Stimulated activated CD4-positive, alpha-beta T cell treated with anti-CD3 and anti-CD28 coated beads, Interleukin-1b, Interleukin-23, amount 100 ng/mL, for 1 hour (primary cell): ENCODE measurements at places on chromosomes 12 and 14.

DNA sequence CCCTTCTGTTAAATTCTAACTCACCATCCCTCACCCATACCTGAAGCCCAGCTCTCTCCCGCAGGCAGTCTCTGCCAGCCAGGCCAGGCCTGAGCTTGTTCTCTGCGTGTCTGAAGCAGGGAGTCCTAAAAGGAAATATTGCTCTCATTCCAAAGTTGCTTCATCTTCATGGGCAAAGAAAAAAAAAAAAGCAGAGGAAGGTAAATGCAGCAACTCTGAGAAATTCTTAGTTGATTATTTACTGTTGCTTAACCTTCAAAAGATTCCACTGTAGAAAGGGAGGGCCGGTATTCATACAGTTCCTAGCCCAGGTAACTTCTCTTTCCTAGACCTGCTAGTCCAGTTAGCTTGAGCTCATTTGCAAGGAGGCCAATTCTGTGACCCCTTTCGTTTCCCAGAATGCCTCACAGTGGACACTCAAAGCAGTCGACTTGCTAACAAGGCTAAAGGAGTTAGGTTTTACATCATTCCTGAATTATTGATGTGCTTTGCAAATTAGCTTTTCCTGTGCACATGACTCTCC lies 193.5 kb upstream of the EEA1 start:
- no peak for DNase-seq

GRCh38 chr14:89486505-89486904 lies 69.5 kb upstream of the FOXN3 start:
- no peak for DNase-seq

DNA sequence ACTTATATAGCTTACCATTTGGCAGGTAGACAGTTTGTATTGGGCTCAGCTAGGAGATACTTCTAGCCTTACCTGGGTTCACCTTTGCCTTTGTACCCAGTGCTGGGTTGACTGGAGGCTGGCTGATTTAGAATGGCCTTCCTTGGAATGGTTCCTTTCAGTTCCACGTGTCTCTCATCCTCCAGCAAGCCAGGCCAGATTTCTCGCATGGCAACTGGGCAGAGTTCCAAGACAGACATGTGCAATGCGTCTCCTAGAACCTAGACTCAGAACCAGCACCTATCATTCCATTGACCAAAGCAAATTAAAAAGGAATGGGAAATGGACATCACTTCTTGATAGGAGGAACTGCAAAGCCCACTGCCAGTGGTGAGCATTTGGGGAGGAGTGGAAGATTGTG lies 79.1 kb upstream of the BDKRB2 start:
- DNase-seq, result no peak

GRCh38 chr12:50032854-50033581 lies 7.7 kb upstream of the RACGAP1 start:
- no peak for DNase-seq

GRCh38 chr12:111451649-111452129 lies 46.0 kb downstream of the SH2B3 start:
- DNase-seq, result no peak

DNA sequence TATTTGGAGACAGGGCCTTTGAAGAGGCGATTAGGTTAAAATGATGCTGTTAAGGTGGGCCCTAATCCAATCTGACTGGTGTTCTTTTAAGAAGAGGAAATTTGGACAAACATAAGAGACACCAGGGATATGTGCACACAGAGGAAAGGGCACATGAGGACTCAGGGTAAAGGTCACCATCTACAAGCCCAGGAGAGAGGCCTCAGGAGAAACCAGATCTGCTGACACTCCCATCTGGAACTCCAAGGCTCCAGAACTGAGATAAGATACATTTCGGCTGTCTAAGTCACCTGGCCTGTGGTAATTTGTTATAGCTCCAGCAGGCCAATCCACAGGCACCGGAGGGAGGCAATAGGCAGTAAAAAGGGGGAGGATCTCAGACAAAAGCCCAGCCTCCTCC lies 48.6 kb downstream of the KICS2 start:
- DNase-seq, result no peak

DNA sequence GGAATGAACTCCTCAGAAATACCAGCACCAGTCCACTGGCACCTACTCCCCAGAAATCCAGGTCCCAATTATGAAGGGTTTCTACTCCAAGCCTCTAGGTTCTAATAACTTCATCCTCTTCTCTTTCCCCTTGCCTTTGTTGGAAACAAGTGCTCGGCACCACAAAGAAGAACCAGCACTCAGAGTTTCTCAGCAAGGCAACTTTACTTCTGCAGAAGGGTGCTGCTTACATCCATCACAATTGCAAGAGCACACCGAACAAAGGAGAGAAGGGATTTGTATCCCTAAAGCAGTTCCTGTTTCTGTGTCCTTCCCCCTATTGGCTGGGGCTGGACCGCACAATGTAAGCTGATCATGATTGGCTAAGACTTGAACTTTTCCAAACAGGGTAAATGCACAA lies 74.2 kb upstream of the GNG2 start:
- no peak for DNase-seq

DNA sequence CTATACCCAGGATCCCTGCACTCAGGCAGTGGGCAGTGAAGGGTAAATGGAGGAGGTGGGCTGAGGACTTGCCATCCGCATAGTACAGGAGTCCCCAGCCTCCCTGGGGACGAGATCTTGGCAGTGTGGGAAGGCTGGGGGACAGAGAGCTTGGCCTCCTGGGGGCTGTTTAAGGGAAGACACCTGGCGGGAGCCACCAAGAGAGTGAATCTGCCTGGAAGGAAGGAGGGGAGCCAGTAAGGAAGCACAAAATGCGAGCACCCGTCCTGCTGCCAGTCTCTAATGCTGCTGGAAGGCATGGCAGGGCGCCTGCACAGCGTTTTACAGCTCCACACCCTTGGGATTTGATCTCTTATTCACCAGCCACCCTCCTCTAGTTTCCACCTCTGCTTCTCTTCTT lies 7.4 kb upstream of the KRT2 start:
- no peak for DNase-seq

- DNase-seq, result no peak
Observed at GRCh38 chr14:102015045-102015685, 50.8 kb downstream of the DYNC1H1 start.

DNA sequence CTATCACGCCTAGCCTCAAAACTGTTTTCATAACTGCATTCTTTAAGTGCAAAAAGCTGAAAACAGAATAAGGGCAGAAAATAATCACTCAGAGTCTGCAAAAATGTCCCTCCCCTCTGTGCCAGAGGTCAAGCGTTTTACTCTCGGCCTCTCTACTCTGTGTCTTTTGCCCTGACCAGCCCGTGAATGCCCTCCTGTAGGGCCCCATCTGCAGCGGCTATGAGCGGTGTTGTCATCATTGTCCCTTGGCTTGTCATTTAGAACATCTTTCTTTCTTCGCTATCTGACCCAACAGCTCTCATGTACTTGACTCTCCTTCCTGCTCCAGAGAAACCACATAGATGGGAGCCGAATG lies 21.7 kb downstream of the ELK3 start:
- no peak for DNase-seq

GRCh38 chr14:67602076-67602475 lies 2.0 kb upstream of the PIGH start:
- no peak for DNase-seq

- DNase-seq, result no peak
Observed at GRCh38 chr14:101814934-101815333, 53.4 kb downstream of the PPP2R5C start.

- no peak for DNase-seq
Observed at GRCh38 chr12:3132636-3133404, 55.6 kb downstream of the TSPAN9 start.

- DNase-seq, result no peak
Observed at GRCh38 chr14:75725481-75725880, 64.4 kb downstream of the TTLL5 start.

GRCh38 chr12:102676812-102677211 lies 196.4 kb upstream of the IGF1 start:
- no peak for DNase-seq

DNA sequence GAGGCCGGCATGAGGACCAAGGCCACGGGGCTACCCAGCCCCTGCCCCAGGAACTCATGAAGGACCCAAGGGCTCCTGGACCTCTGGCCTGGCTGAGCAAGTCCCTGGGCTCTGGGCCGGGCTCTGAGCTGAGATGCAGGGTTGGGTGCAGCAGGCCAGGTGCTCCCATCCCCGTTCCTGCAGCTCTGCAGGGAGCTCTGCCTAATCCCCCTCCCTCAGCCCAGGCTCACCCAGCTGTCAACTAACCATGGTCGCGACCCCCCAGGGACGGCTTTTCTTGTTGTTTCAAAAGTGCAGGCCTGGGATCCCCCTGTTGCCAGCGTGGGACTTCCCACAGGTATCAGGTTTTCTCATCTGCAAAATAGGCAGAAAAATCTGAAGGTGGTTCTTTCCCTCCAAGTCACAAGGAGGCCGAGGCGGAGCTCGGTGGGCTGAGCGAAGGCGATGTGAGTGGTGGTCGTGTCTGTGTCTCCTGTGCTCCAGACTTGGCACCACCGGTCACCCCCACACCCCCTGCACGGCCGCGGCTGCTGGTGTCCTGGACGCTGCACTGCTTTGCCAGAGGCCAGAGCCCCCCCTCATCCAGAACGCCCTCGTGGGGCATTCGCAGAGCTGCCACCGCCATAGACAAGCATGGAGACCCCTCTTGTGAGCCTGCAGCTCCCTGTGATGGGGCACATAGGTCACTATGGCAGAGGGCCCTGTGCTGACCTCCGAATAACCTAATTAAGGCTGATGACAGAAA lies 22.5 kb upstream of the GALNT9 start:
- DNase-seq, result no peak

DNA sequence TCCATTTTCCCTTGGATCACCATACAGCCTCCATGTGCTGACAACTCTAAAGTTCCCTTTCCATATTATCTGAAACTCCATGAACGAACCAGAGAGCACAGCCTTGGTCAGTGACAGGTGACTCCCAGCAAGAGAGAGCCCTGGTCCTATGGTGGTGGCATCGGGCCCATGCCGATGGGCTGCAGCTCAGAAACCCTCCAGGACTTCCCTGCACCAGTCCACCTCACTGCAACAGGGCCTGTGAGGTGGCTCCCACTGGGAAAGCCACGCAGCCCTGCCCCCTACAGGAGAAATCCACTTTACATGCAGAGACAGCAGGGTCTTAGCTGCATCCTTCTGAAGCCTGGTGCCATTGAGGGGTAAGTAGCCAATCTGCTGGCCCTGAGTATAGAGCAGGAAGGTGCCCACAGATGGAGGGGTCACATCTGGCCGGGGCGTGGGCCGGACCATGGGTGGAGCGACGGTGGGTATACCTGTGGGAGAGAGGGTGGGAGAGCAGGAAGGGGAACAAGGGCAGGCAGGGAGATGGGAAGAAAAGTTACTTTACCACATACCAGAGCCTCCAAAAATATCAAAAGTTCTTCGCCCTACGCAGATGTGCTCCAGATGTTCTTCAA lies 24.7 kb downstream of the RTRAF start:
- DNase-seq, result no peak

DNA sequence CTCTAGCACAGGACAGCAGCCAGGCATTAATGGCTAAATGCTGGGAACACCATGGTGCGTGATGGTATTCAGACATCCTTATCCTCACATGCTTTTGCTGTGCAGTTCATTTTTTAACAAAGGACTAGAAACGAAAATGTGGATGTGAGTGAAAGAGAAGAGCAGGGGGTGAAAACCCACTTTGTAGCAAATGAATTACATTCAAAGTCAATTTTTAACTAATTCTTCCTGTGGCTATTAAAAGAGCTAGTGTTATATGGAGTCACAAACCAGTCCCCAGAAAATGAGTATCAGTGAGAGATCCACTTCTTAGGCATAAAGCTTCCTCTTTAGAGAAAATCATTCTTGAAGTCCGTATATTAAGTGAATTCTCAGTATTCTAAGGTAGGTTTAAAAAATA lies 592.0 kb upstream of the LMO3 start:
- DNase-seq, result no peak

- DNase-seq, result no peak
Observed at GRCh38 chr12:47419497-47419896, 286.3 kb downstream of the RPAP3 start.

DNA sequence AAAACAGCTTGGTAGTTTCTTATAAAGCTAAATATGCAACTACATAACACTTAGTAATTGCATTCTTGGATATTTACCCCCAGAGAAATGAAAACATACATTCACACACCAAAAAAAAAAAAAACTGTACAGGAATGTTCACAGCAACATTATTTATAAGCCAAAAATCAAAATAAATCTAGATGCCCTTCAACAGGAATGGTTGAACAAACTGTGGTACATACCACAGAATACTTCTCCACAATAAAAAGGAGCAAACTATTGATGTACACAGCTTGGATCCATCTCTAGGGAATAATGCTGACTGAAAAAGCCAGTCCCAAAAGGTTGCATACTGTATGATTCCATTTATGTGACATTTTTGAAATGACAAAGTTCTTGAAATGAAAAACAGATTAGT lies 62.1 kb upstream of the SLC38A4 start:
- DNase-seq, result no peak

DNA sequence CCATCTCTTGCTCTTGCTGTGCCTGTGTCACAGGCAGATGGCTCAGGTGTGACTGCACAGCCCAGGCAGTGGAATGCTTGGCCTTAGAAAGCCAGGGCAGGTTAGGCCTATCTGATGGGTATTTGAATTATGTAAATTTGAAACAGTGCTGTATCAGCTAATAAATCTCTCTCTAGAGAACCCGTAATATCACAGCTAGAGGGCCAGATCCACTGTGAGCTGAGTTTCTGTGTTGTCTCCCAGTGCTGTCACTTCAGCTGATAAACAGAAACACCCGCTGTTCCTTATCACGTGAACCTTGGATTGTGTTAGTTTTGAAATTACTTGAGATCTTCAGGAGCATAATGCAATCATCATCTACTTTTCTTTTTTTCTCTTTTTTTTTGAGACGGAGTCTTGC lies 21.5 kb upstream of the ALDH2 start:
- DNase-seq, result no peak

DNA sequence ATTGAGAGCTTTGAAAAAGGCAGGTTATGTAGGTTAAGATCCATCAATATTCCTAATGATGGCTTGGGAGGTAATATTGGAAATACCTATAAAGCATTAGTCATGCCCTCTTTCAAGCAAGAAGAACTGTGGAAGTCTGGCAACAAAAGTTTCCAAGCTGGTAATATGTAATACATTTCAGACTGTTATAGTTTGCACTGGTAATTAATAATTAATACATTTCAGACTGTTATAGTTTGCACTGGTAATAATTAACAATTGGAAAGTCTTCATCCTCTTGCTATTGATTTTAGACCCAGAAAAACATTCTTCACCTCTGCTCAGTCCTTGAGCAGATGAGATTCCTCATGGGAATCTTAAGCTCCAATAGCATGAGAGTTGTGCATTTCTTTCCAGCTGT lies 29.0 kb upstream of the WDR89 start:
- no peak for DNase-seq

GRCh38 chr12:131279281-131279921 lies 325.7 kb downstream of the ADGRD1 start:
- DNase-seq, result no peak

GRCh38 chr14:92656306-92657081 lies 91.9 kb downstream of the LGMN start:
- no peak for DNase-seq

GRCh38 chr12:5633106-5633505 lies 201.2 kb downstream of the NTF3 start:
- DNase-seq, result no peak

- no peak for DNase-seq
Observed at GRCh38 chr12:4438834-4439596, 6.6 kb downstream of the FGF6 start.
